T-cell (primary cell): ENCODE measurements at places on chromosomes 2 and 18. TPM values are rescaled to one million over a fixed set of nuclear protein-coding genes. Genes with fewer than 3 reads are reported as not detected.

DNA sequence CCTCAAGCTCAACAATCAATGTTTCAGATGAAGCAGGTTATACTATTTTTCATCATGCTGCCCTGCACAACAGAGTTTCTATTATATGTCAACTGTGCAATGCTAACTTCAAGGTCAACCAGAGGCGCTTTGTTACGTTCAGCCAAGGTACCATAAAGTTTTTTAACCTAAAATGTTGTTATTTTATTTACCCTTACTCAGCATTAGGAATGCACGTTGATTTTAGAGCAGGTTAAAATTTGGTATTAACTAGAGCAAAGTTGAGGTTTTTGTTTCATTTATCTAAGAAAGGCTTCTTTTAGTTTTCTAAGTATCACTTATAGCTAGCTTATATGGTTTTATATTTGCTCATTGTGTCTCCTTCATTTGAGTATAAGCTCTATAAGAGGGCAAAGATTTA, 21.8 kb downstream of the ANKAR start:
- H3K4me1 ChIP-seq = no peaks in the 10 kb centered on the region
- no peaks in the 10 kb centered on the region for H3K27me3 ChIP-seq
- H3K27ac ChIP-seq = no peak overlapping the region
- no peaks in the 10 kb centered on the region for H3K36me3 ChIP-seq
- DNase-seq = no peak

DNA sequence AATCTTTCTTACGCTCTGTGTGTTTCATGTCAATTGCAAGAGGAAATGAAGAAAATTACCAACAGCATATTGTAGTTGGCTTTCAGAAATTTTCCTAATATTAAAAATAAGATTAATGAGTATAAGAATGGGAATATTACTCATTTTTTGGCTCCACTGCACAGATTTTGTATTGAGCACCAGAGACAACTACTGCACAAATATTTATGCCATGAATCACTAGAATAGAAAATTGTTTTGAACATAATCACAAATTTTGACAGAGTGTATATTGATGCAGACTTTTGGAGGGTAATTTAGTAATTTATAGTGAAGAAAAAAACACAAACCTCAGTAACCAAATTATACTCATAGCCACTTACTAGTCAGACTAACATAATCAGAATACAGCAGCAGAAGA, 118.3 kb downstream of the DOK6 start:
- no peak overlapping the region for H3K27ac ChIP-seq
- no peaks in the 10 kb centered on the region for H3K36me3 ChIP-seq
- no peak overlapping the region for H3K4me3 ChIP-seq
- H3K4me1 ChIP-seq = no peaks in the 10 kb centered on the region
- no peaks in the 10 kb centered on the region for H3K27me3 ChIP-seq

DNA sequence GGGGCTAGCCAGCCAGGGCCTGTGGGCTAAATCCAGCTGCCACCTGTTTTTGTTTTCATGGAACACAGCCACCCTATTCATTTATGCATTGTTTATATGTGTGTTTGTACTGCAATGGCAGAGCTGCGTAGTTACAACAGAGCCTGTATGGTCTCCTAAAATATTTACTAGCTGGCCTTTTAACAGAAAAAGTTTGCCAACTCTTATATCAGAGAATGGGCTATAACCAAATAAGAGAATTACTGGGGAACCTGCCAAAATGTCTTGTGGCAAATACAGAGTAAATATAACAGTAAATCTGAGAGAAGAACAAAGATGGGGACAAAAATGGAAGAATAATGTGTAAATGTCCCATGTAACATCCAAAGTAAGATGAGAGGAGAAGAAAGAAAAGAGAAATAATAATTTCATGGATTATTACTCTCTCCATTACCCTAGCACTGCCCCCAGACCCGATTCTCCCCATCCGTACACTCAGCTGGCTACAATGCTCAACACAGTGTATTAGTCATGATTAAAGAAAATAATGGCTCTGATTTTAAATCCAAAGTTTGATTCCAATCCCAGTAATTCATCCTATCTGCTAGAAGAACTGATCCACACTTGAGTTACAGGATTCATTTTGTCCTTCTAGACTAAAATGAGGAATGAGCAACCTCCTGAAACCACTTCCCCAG, 249.3 kb downstream of the LRATD1 start:
- no peaks in the 10 kb centered on the region for H3K27me3 ChIP-seq
- DNase-seq = no peak
- no peaks in the 10 kb centered on the region for H3K4me1 ChIP-seq
- H3K4me3 ChIP-seq = no peak overlapping the region
- no peaks in the 10 kb centered on the region for H3K36me3 ChIP-seq
- no peak overlapping the region for H3K27ac ChIP-seq

DNA sequence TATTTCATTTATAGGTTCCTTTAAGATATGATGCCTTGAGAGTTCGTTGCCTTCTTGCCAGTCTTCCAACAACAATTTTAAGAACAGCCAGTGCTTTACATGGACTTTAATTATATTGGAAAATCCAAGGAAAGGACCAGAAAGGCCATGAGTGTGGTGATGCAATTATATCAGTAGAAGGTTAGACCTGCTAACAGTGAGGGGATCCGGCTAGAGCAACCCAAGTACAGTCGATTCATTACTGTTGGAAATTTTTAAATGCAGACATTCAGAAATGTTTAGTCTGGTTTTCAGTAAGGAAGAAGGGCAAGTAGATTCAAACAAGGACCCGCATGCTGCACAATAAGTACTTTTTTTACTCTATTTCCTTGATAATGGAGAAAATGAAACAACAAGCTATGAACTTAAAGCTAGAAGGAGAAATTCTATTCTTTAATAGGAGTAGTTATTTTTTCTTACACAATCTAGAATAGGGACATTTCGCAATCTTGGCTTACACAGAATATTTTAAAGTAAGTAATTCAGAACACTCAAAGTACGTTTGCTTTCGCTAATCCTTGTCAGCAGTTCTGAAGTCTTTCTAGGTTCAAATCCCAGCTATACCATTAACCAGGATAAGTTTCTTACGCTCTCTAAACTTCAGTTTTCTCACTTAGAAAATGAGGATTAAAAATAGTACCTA, 405.5 kb downstream of the MEIS1 start:
- no peak overlapping the region for H3K27ac ChIP-seq
- H3K27me3 ChIP-seq = no peaks in the 10 kb centered on the region
- H3K4me3 ChIP-seq = no peak overlapping the region
- no peaks in the 10 kb centered on the region for H3K36me3 ChIP-seq
- no peak for DNase-seq

DNA sequence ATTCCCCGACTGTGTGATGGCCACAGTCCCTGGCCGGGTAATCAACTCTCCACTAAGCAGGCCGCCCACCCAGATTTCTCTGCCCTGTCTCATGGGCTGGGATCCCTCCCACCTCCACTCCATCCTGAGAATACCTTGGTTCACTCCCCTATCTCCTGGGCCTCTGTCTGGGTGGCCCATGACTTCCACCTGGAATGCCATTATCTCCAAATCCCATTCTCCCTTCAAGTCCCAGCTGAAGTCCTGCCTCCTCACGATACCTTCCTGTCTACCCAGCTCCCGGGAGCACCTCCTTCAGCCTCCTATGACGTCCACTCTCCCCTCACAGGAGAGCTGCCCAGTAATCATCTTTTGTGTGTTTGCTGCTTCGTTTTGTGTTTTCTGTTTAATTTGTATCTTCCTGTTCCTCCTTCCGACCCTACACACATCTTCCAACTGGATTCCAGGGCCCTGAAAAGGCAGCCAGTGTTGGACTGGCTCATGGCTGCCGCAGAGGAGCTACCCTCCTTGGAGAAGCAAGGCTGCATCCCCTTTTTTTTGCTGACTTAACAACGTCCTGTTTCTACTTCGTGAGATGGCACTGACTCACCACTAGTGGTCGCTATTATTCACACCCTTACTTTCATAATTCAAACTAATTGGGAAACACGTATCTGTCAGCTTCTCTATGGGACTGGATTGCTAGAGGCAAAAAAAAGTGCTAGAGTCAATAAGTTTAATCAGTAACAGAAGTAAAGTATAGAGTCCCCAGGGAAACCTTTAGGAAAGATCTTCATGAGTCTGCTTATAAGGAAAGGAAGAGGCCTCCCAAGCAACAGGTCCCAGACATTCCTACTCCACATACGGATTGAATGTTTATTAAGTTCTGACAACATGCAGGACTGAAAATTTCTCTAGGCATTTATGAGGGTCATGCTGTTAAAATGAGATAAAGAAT, 171.9 kb upstream of the GATA6 start:
- H3K27me3 ChIP-seq = peaks cover 8% of the 10 kb centered on the region
- H3K4me3 ChIP-seq = no peak overlapping the region
- H3K4me1 ChIP-seq = no peaks in the 10 kb centered on the region
- no peak for DNase-seq
- no peak overlapping the region for H3K27ac ChIP-seq

GRCh38 chr18:49566217-49566770, 4.4 kb downstream of the LIPG start:
- H3K27ac ChIP-seq = no peak overlapping the region
- no peak for DNase-seq
- H3K4me1 ChIP-seq = no peaks in the 10 kb centered on the region
- no peaks in the 10 kb centered on the region for H3K36me3 ChIP-seq
- H3K27me3 ChIP-seq = peaks cover 58% of the 10 kb centered on the region

- no peaks in the 10 kb centered on the region for H3K27me3 ChIP-seq
- no peak overlapping the region for H3K4me3 ChIP-seq
- no peaks in the 10 kb centered on the region for H3K4me1 ChIP-seq
- no peak for DNase-seq
Measured at GRCh38 chr18:10417191-10417590, 37.2 kb upstream of the APCDD1 start.

DNA sequence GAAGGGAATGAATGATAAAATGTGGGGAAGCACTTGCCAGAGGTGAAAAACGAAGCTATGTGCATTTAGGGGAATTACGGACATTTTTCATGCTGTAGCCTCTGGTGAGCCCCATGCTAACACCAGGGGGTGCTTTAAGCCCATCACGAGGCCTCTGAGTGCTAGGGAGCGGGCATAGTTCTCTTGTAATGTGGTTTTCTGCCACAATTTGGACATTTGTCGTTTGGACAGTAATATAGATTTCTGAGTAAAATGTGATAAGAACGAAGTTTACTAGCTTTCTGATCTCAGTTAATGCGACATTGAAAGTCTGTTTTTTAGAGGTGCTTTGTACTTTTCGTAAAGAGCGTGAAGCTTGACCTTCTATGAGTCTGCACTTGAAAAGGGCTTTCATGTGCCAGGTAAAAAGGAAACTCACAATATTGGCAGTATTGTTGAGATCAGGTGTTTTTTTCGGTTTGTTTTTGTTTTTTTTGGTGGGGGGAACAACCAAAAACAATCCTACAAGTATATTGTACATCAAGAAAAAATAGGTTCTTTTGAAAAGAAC, 50.6 kb downstream of the TRAF3IP1 start:
- no peaks in the 10 kb centered on the region for H3K27me3 ChIP-seq
- H3K27ac ChIP-seq = no peak overlapping the region
- no peaks in the 10 kb centered on the region for H3K4me1 ChIP-seq
- DNase-seq = peak; percentile 47
- no peaks in the 10 kb centered on the region for H3K36me3 ChIP-seq

DNA sequence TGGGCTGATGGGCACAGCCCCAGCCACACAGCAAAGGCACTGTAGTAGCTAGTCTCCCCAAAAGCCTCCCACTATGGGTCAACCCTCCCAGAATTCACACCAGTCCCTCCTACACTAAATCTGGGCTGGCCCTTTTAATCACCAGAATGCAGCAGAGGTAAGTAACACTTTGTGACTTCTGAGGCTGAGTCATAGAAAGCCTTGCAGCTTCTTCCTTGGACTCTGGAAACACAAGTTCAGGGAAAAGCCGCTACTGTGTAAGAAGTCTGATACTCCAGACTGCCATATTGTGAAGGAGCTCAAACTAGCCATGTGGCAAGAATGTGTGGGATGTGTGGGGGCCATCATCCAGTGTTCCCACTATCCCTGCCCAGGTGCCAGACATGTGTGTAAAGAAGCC, 19.0 kb upstream of the SIX2 start:
- H3K4me3 ChIP-seq = no peak overlapping the region
- H3K36me3 ChIP-seq = no peaks in the 10 kb centered on the region
- no peaks in the 10 kb centered on the region for H3K27me3 ChIP-seq
- H3K4me1 ChIP-seq = no peaks in the 10 kb centered on the region
- no peak overlapping the region for H3K27ac ChIP-seq

DNA sequence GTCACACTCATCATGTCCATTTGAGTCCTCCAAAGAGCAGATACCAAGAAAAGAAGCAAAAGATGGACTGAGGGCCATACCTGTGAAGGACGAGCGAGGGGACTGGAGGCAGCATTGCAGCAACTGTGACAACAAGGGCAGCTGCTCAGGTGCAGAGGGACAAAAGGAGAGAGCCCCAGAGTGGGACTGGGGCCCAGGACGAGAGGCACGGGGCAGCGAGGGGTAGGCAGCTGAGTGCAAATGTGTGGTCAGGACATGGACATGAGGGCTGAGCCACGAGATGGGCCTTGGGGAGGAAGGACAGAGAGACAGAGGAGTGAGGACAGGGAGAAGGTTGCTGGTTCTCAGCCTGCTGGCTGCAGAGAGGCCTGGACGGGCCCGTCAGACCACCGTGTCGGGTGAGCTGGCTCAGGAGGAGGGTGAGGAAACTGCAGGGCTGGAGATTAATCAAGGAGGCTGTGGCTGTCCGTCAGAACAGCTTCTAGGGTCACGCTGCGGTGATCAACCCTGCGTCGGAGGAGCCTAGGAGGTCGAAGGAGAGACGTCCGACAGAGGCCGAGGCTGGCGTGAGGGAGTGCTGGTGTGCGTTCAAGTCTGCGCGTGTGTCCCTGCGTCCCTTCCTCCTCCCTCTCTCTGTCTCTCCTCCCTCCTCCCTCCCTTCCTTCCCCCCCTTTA, 206.8 kb upstream of the HDAC4 start:
- H3K36me3 ChIP-seq = no peaks in the 10 kb centered on the region
- H3K27ac ChIP-seq = no peak overlapping the region
- no peak for DNase-seq

CNDP2 gene
- 137 TPM for total RNA-seq

PTPRN gene
- total RNA-seq = not detected

MPP4 gene
- total RNA-seq = not detected

MEP1B gene
- total RNA-seq = not detected

MALL gene
- total RNA-seq = not detected

POTEJ gene
- not detected for total RNA-seq

KHK gene
- total RNA-seq = 4.8 TPM

CFAP210 gene
- total RNA-seq = not detected

MFSD2B gene
- total RNA-seq = 0.29 TPM

DSG1 gene
- not detected for total RNA-seq

EML6 gene
- 1.3 TPM for total RNA-seq

AFF3 gene
- 20.8 TPM for total RNA-seq
